ENCODE measurements at places on chromosomes 7 and 10.

- peak; percentile 43 for DNase-seq
Observed at GRCh38 chr10:17510242-17510908, 56.0 kb upstream of the ST8SIA6 start.

GRCh38 chr10:71135236-71135635 lies 77.1 kb upstream of the UNC5B start:
- no peak for DNase-seq

GRCh38 chr10:109205929-109206585 lies 717.3 kb downstream of the XPNPEP1 start:
- DNase-seq, result no peak

GRCh38 chr7:26792006-26792405 lies 72.4 kb downstream of the SKAP2 start:
- no peak for DNase-seq

- no peak for DNase-seq
Observed at GRCh38 chr7:39428221-39428620, 138.0 kb upstream of the YAE1 start.

DNA sequence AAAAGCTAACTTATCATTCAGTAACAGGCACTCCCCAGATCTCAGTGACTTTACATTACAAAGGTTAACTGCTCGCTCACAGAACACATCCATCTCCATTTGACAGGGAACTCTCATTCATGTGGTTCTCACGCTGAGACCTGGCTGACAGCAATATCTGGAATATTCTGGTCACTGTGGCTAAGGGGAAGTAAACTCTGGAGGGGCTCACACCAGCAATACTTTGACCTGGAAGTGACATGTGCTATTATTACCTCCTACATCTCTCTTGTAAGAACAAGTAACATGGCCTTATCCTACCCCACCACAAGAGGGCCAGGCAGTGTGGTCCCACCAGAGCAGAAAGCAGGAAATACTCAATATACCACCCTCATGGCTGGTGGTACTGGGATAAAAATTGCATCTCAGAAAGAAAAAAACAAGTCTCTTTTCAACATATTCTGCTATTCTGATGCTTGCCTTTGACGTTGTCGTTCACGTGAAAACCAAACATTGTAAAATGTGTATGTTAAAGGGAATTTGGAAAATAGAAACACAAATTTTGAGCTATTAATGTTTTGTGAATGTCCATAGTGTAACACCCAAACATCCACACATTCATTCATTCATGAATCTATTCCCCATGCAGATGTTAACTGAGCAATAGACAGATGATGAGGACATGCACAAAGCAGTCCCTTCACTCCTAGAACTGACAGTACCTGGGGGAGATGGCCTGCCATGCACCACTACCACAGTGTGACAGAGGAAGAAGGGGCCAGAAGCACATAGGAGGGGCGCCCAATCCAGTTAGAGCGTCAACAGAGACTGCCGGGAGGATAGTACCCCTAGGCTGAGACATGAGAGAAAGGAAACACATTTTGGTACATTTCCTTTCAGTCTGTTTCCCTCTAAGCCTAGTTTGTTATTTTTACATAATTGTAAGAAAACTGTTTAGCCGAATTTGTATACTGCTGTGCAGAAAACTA lies 166.0 kb upstream of the SP4 start:
- DNase-seq, result peak; percentile 62

DNA sequence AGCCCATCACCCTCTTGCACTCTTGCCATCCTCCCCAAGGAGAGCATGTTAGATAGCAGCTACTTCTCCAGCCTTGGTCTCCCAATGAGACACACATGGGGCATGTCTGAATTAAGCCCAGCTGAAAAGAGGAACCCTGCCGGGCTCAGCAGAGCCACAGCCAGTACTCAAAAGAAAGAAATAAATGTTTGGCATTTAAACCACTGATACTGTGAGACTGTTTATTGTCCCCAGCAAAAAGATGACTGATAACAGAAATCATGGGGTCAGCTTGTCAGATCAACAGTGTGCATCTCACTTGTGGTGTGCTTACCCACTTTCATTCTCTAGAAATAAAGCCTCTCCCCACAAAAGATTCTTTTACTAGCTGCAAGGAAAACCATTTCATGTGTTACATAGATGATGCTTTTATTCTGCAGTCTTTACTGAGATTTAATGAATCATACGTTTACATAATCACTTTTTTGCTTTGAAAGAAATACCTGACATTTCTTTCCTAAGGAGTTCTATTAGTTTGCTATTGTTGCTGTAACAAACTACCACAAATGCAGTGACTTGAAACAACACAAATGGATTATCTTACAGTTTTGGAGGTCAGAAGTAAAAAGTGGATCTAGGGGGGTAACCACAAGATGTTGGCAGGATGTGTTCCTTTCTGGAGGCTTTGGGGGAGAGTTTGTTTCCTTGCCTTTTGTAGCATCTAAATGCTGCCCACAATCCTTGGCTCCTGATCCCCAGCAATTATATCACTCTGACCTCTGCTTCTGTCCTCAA lies 20.9 kb downstream of the ANKRD7 start:
- no peak for DNase-seq

- no peak for DNase-seq
Observed at GRCh38 chr7:68015122-68015977, 1018.7 kb downstream of the TYW1 start.

DNA sequence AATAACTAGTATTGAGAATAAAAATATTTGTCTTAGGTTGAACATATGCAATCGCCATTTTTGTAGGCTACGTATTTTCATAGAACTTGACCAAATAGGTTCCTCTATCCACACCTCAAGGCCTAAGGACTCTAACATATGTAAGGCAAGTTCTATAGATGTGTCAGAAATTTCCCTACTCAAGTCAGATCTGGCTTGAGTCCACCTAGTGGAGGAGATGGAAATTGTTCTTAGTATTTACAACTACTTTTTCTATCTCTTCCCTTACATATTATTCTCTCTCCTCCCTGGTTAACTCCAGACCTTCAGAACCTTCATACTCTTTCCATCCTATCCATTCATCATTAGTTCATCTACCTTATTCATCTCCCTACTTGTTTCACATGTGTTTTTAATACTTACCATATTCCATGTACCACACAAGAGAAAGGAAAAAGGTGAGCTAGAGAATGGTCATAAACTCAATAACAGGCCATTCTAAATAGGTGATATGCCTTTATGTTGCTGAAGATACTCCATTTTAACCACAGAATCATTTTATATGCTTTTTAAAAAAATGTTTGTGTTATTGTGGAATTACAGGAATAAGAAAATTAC lies 174.5 kb upstream of the HDAC9 start:
- peak; percentile 28 for DNase-seq

GRCh38 chr7:30548845-30549244 lies 44.2 kb upstream of the GGCT start:
- peak; percentile 34 for DNase-seq

DNA sequence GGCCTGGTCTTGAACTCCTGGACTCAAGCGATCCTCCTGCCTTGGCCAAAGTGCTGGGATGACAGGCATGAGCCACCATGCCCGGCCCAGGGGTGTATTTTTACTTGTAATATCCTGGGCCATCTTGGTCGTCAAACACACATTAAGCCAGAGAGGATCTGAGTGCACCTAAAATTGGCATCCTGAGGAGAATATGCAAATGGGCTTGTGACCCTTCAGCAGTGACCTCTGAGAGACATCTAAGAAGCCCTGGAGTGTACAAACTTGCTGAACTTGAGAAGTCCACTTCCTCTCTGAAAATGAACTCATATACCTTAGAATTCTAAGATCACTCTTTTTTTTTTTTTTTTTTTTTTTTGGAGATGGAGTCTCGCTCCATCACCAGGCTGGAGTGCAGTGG lies 372.0 kb upstream of the C7orf33 start:
- DNase-seq, result no peak

DNA sequence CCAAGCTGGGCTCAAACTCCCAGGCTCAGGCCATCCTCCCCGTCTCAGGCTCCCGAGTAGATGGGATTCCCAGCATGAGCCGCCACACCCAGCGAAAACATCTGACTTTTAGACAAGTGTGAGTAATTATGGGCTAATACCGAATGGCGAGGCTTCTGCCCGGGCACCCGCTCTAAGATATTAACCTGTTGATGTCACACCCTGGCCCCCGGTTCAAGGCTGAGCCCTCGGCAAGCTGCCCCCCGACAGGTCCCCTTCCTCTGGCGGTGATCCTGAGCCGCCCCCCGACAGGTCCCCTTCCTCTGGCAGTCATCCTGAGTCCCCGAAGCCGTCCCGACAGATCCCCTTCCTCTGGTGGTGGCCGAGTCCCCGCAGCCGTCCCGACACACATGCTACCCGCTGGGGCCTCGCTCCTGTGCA lies 5.2 kb downstream of the PSMG3 start:
- no peak for DNase-seq

DNA sequence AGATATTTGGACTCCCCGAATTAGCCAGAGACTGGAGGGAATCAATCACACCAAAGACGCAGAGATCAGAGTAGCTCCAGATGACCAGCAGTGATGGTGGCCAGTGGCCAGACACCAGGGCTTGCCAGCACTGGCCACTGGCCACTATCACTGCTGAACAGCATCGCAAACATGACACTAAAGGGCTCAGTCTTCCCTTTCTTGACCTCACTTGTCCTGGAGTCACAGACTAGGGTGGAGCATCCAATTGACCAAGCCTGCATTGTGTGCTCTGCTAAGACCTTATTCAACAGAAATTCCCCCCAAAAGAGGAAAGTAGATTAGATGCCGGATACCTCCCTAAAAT lies 234.7 kb downstream of the CREB5 start:
- DNase-seq, result no peak

DNA sequence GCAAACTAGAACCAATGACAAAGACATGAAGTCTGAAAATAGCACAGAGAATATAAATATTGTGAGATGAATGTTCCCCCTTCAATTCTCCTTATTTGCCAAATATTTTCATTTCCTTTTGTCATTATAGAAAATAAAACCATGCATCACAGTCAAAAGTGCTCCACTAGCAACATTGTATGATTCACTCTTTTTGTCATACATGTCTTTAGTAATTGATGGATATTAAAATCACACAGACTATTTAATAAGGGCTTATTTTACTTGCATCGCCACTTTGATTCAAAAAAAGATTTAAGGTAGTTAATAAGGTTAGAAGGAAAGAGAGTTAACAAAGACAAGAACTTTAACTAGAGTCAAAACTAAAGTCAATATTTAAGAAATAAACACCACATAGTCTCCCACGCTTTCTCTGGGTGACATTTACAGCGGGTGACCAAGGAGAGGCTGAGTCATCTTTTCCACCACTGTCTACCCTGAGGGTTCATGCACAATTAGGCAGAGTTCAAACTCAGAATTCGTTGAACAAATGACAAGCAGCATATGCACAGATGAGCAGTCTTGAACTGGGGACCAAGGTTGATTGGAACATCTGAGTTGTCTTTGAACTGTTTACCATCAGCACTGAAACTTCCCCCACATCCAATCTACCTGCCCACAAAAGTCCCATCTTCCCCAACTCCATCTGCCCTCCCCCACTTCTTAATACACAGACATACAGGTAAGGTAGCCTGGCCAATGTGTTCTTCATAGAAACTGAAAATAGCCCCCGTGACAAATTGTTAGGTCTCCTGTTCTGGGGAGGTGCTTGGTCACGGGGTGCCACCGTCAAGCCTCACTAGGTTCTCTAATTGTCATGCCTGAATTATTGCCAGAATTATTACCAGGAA lies 42.5 kb downstream of the C7orf25 start:
- no peak for DNase-seq

- no peak for DNase-seq
Observed at GRCh38 chr7:65379318-65379717, 5.7 kb downstream of the ZNF92 start.

GRCh38 chr10:47294057-47294456 lies 5.9 kb upstream of the GDF10 start:
- no peak for DNase-seq

DNA sequence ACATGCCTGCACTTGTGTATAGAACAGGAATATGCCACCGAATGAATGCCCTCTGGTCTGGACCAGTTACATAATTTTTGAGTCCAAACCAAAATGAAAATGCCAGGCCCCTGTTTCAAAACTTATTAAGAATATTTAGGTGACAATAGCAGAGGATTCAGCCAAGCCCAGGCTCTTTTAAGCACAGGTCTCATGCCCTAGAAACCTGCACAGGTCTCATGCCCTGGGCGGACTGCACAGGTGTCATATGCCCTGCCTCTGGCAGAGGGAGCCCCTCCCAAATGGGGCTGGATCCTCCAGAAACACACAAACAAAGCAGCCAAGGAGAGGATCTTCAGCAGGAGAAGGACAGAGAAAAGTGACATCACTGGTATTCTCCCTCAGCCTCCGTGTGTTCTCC lies 605.4 kb upstream of the NRP1 start:
- DNase-seq, result no peak

- no peak for DNase-seq
Observed at GRCh38 chr7:137316648-137317353, 26.7 kb downstream of the PTN start.

GRCh38 chr10:54799506-54799905 lies 1.5 kb downstream of the PCDH15 start:
- DNase-seq, result no peak

DNA sequence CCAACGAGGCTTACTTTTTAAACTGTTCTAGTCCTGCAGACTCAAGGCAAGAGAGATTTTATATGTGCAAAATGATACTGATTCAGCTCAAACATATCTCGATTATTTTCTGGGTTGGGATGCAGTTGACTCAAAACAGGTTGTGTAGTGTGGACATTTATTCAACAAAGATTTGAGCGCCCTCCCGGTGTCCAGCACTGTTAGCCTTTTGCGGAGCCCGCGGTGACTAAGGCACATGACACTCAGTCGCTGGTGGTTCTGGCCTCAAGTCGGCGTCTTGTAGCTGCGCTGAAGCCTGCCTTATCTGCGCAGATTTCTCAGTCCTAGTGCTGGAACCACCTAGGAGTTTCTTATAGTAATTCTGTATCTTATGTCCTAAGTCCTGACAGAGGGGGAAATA lies 938 bp upstream of the CADPS2 start:
- no peak for DNase-seq

DNA sequence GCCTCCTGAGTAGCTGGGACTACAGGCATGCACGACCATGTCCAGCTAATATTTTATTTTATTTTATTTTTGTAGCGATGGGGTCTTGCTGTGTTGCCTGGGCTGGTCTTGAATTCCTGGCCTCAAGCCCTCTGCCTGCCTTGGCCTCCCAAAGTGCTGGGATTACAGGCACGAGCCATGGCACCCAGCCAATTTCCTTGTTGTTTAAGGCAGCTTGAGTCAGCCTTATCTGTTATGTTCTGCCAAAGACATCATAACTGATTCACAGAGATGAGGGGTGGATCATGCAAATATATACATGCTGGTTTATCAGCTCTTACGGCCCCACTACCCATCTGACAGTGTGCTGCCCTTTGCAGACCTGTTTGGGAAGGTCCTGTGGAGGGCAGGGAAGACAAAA lies 826.7 kb downstream of the TYW1 start:
- no peak for DNase-seq

DNA sequence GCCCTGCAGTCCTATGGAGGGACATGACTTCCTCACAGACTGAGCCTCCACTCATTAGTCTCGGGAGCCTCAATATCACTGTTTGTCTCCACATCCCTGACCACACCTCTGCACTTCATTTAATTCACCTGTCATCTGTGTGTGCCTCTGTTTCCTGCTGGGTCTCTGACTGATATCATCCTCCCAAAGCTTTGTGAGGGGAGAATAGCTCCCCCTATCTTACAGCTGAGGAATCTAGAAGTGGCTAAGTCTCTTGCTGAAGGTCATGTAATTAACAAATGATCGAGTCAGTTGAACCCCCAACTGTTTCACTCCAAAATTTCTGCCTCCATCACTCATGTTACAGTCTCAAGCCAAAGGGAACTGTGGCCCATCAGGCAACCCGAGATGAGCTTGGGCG lies 5.5 kb upstream of the CPXM2 start:
- no peak for DNase-seq
